ENCODE measurements at places on chromosomes 2 and 18.

- ATAC-seq = no peak
Observed at GRCh38 chr18:64110692-64111480, 38.0 kb downstream of the LINC00305 start.

DNA sequence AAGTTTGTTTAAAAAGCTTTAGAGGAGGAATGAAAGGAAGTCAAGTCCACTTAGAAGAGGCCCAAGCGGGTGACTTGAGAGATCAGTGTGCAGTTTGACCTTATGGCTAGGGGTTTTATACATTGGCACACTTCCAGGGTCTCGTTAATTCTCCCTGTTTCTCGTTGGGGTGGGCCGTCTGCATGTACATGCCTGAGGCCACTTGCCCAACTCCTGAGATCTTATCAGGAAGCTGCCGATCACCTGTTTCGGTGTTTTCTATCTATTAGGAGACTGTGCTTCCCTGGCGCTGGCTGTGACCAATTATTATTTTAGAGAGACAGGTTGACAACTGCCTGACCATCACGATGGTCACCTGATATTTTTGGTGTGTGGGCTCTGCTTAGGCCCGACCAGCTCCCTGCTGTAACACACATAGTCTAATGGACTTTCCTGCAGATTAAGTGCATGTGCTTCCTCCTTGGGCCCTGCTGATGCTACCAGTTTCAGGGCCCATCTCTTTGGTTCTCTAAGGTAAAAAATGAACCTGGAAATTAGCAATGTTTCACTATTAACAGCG, 31.0 kb upstream of the MSH6 start:
- ATAC-seq = no peak

GRCh38 chr18:54116541-54117257, 107.8 kb downstream of the MBD2 start:
- ATAC-seq = no peak

GRCh38 chr18:3448838-3449511, 997 bp upstream of the TGIF1 start:
- ATAC-seq = peak; percentile 49

GRCh38 chr2:107663632-107664031, 163.1 kb upstream of the RGPD4 start:
- ATAC-seq = no peak

DNA sequence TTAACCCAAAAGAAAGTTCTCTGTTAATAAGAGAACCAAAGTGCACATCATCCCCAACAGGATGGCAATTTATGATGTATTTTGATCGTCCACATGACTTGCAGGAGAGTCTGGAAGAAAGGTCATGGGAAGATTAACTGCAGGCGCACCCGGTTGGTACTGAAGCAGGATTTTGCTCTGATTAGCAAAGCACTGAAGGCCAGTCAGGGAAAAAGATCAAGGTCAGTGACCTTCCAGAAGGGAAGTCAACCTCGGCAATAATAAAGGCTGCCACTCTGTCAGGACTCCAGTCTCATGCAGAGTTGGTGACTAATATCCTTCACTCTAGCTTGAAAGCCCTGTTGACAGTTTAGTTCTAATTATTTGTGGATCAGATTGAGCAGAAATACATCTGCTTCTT, 432.7 kb upstream of the RAB12 start:
- ATAC-seq = no peak

DNA sequence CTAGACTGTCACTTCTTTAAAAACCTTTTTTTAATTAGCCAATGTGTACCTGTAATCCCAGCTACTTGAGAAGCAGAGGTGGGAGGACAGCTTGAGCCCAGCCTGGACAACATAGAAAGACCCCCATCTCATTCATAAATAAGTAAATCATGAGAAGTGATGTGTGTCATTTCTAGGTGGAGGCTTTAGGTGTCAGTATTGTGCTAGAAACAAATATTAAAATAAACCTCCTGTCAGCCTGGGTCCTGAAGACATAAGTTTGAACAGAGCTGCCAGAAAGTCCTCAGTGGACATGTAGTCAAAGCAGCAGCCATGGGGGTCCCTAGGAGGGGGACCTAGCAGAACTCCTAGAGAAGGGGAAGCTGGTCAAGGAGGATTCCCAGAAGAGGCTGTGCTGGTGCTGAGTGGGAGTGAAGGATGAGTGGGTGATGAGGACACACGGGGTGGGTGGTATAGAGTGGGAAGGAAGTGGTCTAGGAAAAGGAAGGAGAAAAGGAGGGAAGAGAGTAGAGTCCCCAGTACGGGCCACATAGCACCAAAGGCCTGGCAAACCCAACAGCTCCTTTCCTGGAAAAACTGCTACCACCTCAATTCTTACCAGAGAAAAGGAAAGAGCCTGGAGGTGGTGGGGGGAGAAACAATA, 316.6 kb upstream of the NCKAP5 start:
- no peak for ATAC-seq

- no peak for ATAC-seq
Observed at GRCh38 chr2:160271171-160272086, 71.4 kb upstream of the ITGB6 start.

DNA sequence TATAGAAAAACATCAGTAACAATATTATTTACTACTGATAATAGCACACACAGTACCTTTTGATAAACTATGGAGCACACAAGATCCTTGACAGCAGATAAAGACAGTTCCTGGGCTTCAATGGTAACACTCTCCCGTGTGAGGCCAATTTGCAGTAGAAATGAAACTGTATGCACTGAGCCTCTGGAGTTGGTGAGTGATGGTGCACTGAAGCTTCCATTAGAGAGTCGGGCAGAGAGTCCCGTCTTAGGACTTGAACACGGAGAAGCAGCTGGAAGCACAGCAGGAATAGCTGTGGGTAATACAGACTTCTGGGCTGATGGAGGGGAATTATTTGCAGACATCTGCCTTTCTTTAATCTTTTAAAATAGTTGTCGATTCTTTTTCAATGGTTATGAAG, 8.5 kb downstream of the PRKD3 start:
- no peak for ATAC-seq

GRCh38 chr18:68840554-68841263, 42.8 kb downstream of the CCDC102B start:
- ATAC-seq = no peak

DNA sequence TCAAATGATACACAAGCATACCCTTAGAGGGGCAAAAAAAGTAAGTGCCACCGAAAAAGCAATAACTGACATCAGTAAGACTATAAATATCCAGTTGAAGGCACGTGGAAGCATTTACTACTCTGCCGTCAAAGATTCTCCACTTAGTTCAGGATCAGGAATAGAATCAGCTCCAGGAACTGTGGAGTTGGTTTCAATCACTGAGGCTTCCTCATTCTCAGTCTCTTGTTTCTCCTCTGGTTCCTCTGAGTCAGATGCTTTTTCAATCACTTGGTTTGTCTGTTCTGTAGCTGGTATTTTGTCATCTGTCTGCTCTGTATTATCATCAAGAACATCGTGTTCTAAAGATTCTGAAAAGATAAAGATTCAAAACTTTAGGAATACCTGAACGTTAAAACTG, 72.2 kb downstream of the LNPK start:
- ATAC-seq = no peak

- ATAC-seq = no peak
Observed at GRCh38 chr2:241330616-241330981, 14.9 kb downstream of the SEPTIN2 start.

DNA sequence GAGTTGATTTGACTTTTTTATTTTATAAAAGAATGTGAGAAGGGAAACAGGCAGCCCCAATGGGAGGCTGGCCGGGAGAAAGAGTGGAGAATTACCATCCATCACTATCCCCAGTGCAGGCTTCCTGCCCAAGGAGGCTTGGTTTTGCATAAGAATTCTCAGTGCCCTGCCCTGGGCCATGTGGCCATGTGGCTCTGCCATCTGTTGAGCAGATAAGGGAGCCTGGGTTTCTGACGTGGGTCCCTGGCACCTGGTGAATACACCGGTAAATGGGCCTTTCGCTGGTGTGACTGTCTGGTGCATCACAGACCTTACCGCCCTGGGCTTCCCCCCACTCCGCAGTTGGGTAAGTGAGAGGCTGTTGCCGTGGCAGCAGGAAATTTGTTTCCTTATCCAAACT, 54.5 kb upstream of the TMEM163 start:
- no peak for ATAC-seq

DNA sequence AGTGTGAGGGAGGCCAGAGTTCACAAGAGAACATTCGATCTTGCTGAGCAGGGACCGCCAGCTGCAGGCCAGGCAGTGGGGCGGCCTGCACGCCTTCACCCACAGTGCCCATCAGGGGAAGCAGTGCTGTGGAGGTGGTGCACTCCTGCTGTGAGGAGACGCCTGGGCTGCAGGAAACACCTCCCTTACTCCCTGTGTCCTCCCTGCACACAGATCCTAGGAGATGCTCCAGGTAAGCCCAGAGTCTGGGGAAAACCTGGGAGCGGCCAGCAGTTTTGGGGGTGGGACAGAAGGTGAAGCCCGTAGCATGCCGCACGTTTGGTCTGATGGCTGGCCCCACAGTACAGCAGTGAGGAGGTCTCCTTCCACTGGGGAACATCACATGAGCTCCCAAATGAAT, 180.8 kb upstream of the RAB6C start:
- ATAC-seq = no peak

GRCh38 chr2:187550857-187551256, 3.4 kb downstream of the TFPI start:
- no peak for ATAC-seq

DNA sequence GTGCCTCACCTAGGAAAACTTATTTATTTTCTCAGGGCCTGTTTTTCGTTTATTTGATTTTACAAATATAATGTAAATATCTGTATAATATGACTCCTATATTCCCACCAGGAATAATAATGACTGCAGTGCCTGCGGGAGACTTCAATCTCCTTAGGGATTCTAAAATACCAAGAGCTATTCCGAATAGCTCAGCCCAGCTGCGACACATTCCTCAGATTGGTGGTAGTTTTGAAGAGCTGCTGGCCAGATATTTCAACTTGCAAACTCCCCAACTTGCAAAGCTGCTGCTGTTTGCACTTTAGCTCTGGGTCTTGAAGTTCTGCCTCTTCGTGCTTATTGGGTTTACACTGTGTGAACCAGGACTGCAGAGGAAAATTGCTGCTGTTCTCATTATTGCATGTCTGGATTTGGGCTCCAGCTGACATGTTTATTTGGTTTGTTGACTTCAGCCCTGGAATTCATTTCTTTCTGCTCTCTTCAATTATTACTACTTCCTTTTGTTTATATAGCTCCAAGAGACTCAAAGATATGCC, 480.2 kb upstream of the CHST9 start:
- ATAC-seq = no peak

- no peak for ATAC-seq
Observed at GRCh38 chr2:195320413-195320973, 336.5 kb upstream of the SLC39A10 start.

- ATAC-seq = no peak
Observed at GRCh38 chr2:58155160-58155778, 85.9 kb downstream of the FANCL start.

- ATAC-seq = no peak
Observed at GRCh38 chr18:78699499-78699898, 280.1 kb upstream of the SALL3 start.
